ENCODE measurements at places on chromosomes 6 and 20. TPM values are rescaled to one million over a fixed set of nuclear protein-coding genes. Genes with fewer than 3 reads are reported as not detected.
A peak's percentile ranks its signal among the peaks of the same experiment; 100 is the strongest.

DNA sequence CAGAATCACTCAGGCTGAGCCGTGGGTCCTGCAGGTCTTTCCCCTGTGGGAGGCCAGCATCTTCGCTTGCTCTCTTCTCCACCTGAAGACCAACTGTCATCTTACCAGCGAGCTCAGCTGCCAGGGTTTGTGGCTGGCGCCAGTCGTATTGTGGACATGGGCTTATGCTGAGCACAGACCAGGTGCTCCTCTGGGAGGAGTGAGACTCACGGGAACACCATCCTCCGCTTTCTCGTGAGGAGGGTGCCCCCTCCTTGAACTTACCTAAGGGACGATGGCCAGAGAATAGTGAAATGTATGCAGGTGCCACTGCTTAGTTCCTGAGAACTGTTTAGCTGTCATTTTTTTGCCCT is 17.1 kb downstream of the WRNIP1 start:
- H3K36me3 ChIP-seq: peaks cover 17% of the 10 kb centered on the region
- no peaks in the 10 kb centered on the region for H3K4me1 ChIP-seq
- H3K4me3 ChIP-seq: no peak overlapping the region
- H3K27me3 ChIP-seq: no peaks in the 10 kb centered on the region

DNA sequence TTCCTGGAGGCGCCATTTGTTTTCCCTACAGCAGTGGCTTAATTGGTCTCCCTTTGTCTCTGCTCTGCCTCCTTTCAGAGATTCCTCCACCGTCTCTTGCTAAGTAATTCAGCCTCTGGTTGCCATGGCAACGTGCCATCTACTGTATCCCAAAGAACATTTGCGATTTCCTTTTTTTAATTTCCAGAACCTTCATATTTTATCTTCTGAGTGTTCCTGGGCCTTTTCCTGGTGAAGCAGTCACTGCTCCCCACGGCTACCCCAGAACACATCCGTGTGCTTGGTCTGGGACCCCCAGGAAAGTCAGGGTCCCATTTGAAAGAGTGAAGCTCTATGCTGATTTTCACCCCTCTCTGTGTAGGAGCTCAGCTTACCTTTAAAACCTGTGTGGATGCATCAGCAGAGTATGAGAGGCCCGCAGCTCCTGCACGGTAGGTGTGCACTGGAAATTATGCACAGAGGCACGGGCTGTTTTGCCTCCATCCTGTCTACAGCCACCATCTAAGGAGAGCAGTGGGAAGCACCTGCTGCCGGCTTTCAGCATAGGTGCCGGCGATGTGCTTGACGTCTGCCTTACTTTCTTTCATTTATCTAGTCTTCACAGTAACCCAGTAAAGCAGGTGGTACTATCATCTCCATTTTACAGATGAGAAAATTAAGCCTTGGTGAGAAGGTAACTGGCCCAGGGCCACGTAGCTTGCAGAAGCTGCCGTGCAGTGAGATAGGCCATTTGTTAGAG is 122.8 kb downstream of the SYCP2 start:
- no peaks in the 10 kb centered on the region for H3K36me3 ChIP-seq
- no peak for DNase-seq
- H3K4me1 ChIP-seq: no peaks in the 10 kb centered on the region
- H3K4me3 ChIP-seq: no peak overlapping the region
- no peak overlapping the region for H3K27ac ChIP-seq

DNA sequence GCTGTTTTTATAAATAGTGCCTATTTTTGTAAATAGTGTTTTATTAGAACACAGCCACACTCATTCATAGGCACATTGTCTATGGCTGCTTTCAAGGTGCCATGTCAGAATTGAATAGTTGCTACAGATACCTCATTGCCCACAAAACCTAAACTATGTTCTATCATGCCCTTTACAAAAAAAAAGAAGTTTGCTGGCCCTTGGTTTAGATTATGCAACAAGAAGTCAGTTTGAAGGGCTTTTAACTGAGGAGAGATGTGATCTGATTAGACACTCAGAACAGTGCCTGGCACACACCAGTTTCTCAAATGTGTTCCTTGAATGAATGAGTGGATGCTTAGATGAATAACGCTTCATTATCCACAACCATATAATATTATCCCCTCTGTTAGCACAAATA is 366.1 kb downstream of the MAFB start:
- peaks cover 4% of the 10 kb centered on the region for H3K4me1 ChIP-seq
- H3K36me3 ChIP-seq: no peaks in the 10 kb centered on the region

- no peak overlapping the region for H3K4me3 ChIP-seq
- DNase-seq: no peak
- H3K27me3 ChIP-seq: no peaks in the 10 kb centered on the region
- peaks cover 5% of the 10 kb centered on the region for H3K4me1 ChIP-seq
These were observed 34.9 kb upstream of the HECA start for GRCh38 chr6:139099984-139100383.

DNA sequence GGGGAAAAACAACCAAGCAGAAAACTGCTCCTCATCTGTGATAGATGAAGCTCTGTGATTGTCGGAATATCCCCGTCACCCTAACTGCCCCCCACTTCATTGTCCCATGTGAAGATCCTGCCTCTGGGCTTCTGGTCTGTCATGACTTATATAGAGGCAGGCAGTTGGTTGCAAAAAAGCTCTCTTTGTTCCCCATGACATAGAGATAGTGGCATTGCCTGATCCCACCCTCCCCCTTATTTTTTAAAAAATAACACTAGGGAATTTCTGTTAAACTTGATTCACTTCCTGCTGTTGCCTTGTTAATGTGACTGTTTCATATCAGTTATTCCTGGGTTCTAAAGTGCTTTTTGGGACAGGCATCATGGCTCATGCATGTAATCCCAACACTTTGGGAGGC is 203.1 kb downstream of the JARID2 start:
- no peak for DNase-seq
- H3K4me3 ChIP-seq: no peak overlapping the region
- H3K36me3 ChIP-seq: peaks cover 17% of the 10 kb centered on the region
- H3K27ac ChIP-seq: no peak overlapping the region

DNA sequence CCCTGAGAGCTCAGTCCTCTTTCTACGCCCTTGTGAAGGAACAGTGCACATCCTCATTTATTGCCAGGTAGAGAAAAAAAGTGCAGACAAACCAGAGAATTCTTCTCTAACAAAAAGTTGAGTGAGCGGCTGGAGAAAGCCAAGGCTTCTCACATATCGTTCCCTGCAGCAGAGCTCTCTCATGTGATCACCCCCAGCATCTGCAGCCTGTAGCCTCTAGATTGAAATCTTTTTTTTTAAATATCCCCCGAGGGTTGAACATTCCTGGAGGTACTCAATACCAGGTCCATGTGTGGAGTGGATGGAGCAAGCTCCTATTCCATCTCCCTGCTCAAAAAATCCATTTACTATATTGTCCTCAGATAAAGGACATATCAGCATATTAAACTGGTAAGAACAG is 22.9 kb upstream of the ZNF133 start:
- H3K36me3 ChIP-seq: no peaks in the 10 kb centered on the region
- no peak for DNase-seq
- no peak overlapping the region for H3K4me3 ChIP-seq
- H3K4me1 ChIP-seq: no peaks in the 10 kb centered on the region
- H3K27me3 ChIP-seq: peaks cover 5% of the 10 kb centered on the region

DNA sequence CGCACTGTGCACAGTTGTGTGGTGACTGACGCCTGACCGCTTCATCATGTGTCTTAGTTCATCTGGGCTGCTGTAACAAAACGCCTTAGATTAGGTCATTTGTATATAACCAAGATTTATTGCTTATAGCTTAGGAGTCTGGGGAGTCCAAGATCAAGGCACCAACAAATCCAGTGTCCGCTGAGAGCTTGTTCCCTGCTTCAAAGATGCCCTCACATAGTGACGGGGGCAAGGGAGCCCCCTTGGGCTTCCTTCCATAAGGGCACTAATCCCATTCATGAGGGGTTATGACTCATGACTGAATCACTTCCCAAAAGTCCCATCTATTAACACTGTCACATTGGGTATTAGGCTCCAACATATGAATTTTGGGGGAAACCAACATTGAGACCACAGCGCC is 34.6 kb downstream of the CYP24A1 start:
- peaks cover 4% of the 10 kb centered on the region for H3K4me1 ChIP-seq
- no peak for DNase-seq
- no peaks in the 10 kb centered on the region for H3K36me3 ChIP-seq
- H3K27me3 ChIP-seq: no peaks in the 10 kb centered on the region
- H3K27ac ChIP-seq: no peak overlapping the region

DNA sequence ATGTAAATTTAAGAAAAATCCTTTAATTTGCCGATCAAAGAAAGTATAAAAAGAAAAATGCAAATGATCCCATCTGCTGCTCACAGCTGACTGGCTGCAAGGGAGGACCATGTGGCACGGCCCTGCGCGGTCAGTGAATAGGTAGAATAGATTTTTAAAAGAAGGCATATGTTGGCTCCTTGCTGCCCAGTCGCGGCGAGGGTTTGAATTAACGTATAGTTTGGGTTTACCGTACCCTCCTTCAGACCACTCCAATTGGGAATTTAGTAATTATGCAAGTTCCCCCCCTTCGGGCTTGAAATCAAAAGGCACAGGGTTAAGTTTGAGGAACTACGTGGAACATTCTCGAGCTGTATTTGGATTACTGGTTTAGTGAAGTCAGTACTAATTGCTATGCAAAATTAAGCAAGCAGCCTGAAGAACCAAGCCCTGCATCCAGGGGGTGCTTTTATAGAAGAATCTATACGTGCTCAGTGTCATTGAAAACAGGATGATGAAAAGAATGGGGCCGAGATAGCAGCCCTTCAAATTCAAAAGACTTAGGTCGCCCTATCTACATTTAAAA is 1.1 kb upstream of the BEND3 start:
- no peak for DNase-seq
- peak overlapping the region; percentile 80 for H3K4me3 ChIP-seq
- H3K27ac ChIP-seq: peak overlapping the region; percentile 91
- peaks cover 13% of the 10 kb centered on the region for H3K27me3 ChIP-seq
- peaks cover 18% of the 10 kb centered on the region for H3K4me1 ChIP-seq
- H3K36me3 ChIP-seq: no peaks in the 10 kb centered on the region

DNA sequence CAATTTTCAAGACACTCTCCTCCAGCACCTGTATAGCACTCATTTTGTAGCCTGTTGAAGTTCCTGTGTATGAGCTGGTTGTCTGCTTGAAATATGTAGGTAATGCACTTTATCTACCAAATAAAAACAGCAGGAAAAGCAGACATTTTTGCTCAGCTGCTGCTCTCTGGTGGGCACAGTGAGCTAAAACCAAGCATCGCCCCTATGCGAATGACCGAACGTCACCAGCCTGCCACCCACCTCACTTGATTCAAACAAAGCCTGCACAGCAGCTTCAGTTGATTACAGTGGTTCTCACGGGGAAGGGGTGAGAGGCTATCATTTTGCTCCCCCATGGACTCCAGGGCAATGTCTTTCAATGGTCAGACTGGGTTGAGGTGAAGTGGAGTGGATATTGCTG is 185.7 kb downstream of the SASH1 start:
- no peak overlapping the region for H3K4me3 ChIP-seq
- peaks cover 11% of the 10 kb centered on the region for H3K4me1 ChIP-seq

Gene IMPG1
- not detected for total RNA-seq

Gene GJA10
- not detected for total RNA-seq
